ENCODE measurements at places on chromosomes 11 and 22.

DNA sequence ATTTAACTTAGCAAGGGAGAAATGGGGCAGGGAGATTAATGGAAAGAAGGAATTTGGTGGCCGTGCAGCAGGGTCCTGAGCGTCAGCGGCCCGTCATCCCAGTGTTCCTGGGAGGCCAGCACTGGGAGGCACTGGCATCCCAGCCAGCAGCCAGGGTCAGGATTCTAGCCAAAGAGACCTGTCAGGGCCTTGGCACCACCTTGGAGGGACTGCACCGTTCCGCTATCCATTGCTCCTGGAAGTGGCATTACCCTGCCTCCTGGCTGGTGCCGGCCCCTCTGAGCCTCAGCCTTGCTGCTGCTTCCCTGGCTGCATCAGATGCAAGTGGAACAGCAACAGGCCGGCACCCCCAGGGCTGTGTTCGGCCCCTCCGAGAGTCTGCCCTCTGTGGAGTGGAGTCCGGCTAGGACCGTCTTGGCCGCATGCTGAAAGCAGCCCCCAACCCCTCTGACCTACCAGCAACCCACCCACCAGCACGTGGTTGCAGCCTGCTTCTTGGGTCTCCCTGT, 30.1 kb downstream of the RASD2 start:
- no peak for DNase-seq

GRCh38 chr11:73203790-73204189, 14.3 kb upstream of the P2RY2 start:
- no peak for DNase-seq

DNA sequence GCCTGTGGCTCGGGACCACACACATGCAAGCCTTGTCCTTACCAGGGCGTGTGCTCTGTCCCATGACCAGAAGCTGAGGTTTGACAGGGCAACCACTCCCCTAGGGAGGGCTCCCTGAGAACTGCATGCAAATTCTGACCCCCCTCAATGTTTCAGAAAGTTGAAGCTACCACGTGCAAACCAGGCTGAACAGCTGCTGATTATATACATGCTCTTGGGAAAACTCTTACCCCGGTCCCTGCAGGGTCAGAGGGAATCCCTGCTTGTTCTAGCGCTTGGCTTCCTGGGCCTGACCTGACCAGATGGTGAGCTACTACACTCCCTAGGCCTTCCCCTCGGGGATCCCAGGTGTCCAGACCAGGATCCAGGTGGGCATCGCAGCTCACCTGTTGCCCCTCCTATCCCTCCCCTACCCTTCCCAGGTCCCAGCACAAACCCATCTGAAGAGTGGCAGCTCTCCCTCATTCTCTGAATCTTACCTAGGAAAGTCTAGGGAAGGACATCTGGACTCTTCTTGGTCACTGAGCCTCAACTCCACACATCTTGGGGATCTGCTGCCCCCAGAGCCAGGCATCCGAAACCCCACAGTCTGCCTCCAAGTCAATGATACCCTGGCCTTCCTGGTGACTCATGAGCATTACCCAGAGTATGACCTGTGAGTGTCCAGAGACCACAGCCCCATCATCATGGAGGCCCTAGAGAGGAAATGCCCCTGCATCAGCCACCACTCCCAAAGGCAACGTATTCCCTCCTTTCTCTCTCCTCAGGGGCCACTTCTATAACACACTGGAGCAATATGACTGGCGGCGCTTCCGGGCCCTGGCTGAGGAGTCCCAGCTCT, 61.5 kb downstream of the BTG4 start:
- DNase-seq = no peak

- no peak for DNase-seq
Observed at GRCh38 chr11:19419808-19420207, 179.1 kb upstream of the E2F8 start.

GRCh38 chr11:119108857-119109221, 1.7 kb downstream of the C2CD2L start:
- DNase-seq = peak; percentile 83

DNA sequence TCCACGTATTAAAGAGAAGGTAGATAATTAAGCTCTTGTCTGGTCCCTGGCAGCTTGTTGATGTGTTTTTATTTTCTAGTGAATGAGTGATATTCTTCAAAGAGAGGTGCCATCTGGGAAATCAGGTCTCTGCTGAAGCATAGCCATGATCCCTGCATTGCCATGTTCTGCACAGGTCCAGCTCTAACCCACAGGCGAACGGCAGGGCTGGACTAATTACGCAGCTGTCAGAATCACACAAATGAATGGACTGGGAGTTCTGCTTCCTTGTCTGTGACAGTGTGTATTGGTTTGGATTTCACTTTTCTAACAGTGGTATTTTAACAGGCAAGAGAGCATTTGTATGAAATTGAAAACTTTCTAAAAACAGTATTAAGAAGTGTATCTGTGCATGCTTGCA, 235.6 kb downstream of the FAT3 start:
- no peak for DNase-seq

GRCh38 chr22:31449506-31449905, 40.1 kb downstream of the EIF4ENIF1 start:
- no peak for DNase-seq

- DNase-seq = no peak
Observed at GRCh38 chr11:116694815-116695590, 77.8 kb downstream of the BUD13 start.

DNA sequence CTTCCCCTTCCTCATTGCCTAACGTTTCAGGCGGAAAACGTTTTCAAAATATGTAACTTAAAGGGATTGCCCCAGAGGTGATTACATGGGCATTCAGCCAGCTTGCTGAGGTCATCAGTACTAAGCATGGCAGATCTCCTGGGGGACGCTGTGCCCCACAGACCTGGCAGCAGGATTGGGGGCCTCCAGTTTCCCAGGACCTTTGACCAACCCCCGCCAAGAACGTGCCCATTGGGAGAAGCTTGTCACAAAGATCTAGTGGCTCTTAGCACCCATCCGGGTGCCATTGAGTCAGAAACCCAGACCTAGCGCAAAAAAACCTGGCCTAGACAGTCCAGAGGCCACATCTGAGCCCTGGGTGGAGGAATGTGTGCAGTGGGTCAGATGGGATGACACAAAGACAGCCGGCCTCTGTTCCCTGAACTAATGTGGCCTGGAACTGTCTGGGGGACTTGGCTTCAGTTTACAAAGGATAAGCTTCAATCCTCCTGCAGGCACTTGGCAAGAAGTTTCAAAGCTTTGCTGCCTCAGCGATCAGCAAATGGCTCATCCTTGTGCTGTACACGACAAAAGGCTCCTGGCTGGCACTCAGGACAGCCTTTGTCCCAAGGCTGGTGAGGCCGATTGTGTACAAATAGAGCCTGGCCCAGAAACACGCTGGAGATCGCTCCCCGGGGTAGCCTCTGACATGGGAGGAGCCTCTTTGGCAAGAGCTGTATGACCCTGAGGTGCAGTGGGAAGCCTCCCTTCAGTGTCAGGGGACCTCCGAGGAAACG, 9.5 kb downstream of the C1QTNF6 start:
- DNase-seq = peak; percentile 86

GRCh38 chr11:71947498-71947897, 18.7 kb downstream of the RNF121 start:
- DNase-seq = peak; percentile 91

Data from large intestine (tissue), 12 donors.